ENCODE measurements at places on chromosomes 3 and 15.

DNA sequence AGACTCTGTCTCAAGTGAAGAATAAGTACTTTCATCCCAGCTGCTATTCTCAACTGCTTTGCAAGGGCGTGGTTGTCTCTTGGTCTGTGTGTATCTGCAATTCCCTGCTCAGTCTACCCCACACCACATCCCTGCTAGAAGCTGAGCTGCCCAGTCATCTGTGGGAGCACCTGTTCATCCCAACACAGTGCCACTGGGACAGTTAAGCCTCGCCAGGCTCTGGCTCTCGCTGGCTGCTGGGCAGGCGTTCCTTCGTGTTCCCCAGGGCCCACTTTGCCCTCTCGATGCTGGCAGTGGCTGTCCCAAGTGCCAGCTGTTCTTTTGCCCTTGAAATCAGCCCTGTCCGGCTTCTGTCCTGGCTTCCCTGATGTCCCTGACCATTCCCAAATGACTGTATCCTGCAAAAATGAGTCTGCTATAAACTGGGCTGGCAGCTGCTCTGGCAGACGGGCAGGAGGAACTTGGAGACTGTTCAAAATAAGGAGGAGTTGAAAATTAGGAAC is 91.6 kb upstream of the KLHL25 start:
- no peak for DNase-seq

DNA sequence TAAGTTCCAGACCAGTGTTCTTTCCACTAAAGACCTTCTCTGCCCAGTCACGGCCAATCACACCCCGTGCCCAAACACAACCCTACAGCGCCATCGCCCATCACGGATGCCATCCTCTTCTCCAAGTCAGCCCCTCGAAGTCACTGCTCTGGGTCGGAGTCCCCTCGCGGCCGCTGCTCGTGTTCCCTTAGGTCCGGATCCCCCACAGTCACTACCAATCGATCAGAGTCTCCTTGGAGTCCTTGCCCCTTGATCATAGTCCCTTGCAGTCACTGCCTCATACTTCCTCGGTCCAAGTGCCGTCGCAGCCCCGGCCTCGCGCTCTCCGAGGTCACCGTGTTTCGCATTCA is 461 bp downstream of the PCYT1A start:
- DNase-seq, result peak; percentile 56

DNA sequence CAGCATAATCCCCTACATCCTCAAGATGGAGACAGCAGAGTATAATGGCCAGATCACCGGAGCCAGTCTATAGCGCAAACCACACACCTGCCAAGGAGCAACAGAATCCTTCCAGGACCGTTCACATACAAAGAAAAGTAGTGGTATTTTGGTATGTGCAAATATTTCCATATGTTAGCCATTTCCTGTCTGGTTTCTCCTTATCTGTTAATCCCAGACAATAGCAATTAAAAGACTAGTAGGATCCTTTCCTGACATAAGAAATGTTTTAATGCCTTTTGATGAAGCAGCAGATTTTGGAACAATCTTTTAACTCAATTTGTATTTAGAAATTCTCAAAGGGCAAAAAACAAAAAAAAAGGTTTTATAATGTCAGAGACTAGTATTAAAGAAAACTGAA is 22.2 kb downstream of the MRPS25 start:
- DNase-seq, result no peak

- no peak for DNase-seq
Observed at GRCh38 chr3:119279101-119279554, 15.1 kb upstream of the ARHGAP31 start.

DNA sequence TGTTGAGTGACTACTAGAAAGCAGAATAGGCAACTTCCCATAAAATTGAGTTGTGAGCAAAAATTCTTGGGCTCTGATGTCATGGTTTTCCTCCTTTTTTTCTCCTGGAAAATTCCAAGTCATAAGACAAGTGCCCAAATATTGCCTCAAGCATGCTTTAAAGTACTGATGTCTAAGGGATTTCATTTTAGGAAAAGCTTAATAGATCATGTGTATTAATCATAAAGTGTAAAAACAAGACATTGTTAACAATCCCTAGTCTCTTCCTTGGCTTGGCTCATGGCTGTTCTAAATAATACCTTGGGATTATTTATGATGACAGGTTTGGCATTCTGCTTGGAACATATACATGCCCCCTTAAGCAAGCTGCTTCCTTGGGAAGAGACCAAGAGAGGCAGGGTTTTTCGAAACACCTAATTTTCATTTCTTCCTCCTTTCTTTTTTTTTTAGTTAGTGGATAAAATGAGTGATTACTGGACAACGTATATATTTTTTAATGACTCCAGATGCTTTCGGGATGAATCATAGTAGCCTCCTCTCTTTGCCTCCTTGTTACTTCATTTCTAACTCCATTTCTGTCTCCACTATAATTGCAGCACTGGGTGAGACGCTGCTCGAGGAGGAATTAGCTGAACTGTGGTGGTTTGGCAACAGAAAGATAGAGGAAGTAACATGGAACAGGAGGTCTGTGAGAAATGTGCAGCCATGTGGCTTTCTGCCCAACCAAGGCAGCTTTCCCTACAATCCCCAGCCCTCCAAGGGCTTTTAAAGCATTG is 104.9 kb downstream of the TPRG1 start:
- peak; percentile 85 for DNase-seq

- no peak for DNase-seq
Observed at GRCh38 chr3:43346978-43347749, 60.8 kb downstream of the SNRK start.

DNA sequence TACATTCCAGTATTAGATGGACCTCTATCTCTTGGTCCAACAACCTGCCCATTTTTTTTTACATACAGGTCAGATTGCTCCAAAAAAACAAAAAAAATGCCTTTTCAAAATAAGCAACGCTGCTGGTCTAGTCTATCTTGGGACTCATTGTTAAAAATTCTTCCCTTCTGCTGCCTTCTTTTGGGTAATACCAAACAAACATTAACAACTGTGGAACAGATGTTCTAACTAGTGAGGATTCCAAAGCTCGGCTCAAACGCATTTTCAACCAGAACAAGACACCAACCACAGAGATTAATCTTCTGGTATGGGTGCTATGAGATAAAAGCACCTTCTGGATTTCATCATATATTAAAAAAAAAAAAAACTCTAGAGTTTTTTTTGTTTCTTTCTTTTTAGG is 24.7 kb downstream of the ARHGAP31 start:
- DNase-seq, result no peak

GRCh38 chr15:90836296-90836871 is 32.0 kb upstream of the FURIN start:
- peak; percentile 85 for DNase-seq

- DNase-seq, result no peak
Observed at GRCh38 chr3:181418233-181418632, 293.5 kb upstream of the SOX2 start.

- no peak for DNase-seq
Observed at GRCh38 chr3:25096536-25096935, 331.5 kb upstream of the RARB start.

DNA sequence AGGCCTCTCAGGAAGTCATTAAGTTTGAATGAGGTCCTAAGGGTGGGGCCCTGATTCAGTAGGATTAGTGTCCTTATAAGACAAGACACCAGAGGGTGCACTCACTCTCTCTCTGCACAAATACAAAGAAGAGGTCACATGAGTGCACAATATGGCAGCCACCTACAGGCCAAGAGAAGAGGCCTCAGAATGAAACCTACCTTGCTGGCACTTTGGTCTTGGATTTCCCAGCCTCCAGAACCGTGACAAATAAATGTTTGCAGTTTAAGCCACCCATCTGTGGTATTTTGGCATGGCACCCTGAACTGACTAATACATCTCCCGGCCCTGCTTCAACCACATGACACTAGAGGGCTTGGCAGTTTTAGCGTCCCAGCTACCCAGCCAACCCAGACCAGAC is 73.9 kb upstream of the CHRNB4 start:
- peak; percentile 7 for DNase-seq

DNA sequence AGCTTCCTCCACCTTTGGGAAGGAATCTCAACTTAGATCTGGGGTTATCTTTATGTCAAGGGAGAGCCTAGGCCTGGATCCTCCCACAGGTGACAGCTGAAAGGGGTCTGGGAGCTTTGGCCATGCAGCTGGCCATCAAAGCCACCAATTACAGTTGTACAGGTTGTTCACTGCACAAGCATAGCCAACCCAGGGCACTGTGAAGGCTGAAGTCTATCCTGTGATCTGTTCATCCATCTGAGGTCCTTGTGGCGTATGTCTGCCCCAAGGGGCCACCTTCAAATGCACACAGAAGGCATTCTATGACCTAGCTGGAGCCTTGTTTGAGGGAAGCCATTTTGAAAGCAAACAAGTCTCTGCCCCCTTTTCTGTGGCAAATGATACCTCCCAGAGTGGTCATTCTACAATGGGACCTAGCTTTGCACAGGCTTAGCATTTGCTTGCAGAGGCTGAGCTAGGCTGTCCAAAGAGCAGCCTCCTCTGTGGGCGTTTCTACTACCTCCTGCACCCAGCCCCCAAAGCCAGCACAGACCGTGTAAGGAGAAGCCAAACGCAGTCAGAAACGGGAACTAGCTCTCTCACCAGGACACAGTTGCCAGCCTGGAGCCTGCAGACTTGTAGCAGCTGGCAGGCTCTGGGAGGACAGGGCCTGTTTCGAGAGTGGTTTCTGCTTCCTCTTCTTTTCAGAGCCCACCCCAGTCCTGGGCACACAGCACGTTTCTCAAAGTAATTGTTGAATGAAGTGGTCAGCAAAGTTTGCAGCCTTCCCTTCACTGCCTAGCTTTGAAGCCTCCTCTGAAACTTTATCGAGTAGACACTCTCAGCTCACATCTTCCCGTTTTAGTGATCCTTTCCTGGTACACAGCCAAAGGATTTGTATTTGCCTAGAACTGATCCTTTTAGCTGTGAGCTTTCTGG is 157.3 kb upstream of the SMAD3 start:
- peak; percentile 83 for DNase-seq

GRCh38 chr3:22969276-22969675 is 233.9 kb upstream of the UBE2E2 start:
- DNase-seq, result no peak

DNA sequence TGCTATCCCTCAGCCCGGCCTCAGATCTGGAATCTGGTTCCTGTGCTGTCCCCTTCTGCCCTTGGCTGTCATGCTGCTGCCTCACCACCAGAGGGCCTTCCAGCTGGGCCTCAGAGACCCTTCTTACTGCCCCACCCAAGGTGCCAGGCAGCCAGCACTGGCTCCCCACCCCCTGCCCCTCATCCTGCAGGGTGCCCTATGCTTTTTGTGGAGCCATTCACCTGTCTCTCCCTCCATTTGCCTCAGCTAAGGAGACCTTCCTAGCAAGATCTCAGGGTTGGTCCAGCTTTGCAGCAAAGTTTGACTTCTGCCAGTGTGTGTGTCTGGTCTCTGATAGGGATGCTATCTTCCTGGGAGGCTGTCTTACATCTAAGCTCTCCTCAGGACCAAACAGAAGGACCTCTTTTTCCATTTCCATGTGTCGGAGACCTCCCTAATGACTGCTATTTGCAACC is 1.9 kb upstream of the VWA5B2 start:
- DNase-seq, result peak; percentile 57

DNA sequence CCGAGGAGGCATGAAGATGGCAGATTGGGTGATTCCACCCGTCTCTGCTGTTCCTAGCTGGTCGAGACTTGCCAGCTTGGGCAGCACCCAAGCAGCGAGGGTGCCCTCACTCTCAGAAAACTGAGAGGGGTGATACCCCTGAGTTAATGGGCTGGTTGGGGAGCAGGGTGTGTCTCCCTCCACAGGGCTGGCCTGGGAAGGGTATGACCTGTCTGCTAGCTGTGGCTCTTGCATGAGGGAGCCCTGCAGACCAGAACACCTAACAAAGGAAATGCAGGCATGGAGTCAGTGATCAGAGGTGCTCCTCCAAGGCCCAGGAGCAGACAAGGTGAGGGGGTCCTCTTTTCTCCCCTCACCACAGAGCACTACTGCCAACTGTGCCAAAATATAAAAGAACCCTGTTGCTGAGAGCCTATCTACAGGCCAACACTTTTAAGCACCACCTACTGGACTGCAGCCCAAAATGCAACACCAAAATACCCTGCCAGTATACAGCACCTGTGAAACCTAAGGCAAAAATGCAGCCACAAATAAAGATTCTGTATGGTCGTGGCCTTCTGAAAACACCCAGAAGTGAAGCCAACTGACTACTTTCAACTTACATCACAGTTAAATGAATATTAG is 35.8 kb upstream of the PPM1L start:
- no peak for DNase-seq

GRCh38 chr15:62409466-62409865 is 244.4 kb upstream of the C2CD4B start:
- DNase-seq, result no peak

- DNase-seq, result no peak
Observed at GRCh38 chr3:140347151-140347550, 330.7 kb upstream of the TRIM42 start.

DNA sequence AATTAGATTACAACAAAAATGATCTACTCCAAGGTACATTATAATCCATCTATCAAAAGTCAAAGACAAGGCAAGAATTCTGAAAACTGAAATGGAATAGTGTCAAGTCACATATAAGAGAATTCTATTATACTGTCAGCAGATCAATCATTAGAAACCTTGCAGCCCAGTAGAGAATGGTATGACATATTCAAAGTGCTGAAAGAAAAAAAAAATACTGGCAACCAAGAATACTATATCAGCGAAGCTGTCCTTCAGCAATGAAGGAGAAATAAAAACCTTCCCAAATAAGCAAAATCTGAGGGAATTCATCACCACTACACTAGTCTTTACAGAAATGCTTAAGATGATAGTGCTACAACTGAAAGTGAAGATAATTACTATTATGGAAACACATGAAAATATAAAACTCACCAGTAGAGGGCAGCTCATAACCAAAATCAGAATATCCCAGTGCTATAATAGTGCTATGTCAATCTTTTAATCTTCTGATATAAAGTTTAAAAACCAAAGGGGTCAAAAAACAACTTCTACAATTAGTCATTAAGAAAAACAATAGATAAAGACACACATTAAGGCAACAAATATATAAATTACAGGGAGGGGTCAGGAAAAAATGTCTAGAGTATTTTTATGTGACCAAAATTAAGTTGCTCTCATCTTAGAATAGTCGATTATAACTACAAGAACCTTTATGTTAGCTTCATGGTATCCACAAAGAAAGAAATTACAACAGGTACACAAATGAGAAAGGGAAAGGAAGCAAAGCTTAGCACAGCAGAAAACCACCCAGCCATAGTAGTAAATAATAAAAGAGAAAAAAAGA is 190.7 kb upstream of the CNTN6 start:
- peak; percentile 16 for DNase-seq

- DNase-seq, result peak; percentile 93
Observed at GRCh38 chr3:119300991-119301391, 6.8 kb downstream of the ARHGAP31 start.

GRCh38 chr3:139559541-139559940 is 20.0 kb upstream of the RBP1 start:
- DNase-seq, result no peak

DNA sequence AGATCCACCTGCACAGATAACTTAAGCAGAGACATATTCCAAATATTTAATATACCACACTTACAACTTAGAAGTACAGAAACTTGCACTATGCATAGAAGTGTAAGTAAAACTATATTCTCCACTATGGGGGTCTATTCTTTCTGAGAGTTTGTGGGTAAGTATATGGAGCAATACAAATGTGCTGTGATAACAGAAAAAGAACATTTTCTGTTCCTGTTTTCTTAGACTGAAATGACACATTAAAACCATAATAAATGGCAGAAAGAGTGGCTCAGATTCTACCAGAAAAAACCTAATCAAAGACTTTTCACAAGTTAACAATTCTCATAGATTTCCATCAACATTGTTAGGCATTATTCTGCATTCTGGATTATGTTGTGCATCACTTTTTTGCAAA is 96.6 kb upstream of the WNT7A start:
- DNase-seq, result no peak

- DNase-seq, result no peak
Observed at GRCh38 chr3:139227165-139227564, 116.7 kb upstream of the MRPS22 start.

GRCh38 chr15:89377842-89378295 is 43.2 kb upstream of the POLG start:
- DNase-seq, result no peak
